SJCRH30 (cell line): ENCODE measurements at places on chromosomes 7 and 10. TPM values are rescaled to one million over a fixed set of nuclear protein-coding genes. Genes with fewer than 3 reads are reported as not detected.

The VGF gene
- total RNA-seq = 0.10 and 0.18 TPM in 2 replicates

The CLRN3 gene
- total RNA-seq = not detected in 2 replicates

- no peak for DNase-seq
These were observed 102.2 kb downstream of the ZNF92 start for GRCh38 chr7:65475734-65476319.

GRCh38 chr10:28375399-28376354 is 72.8 kb upstream of the MPP7 start:
- no peak for DNase-seq

- DNase-seq = no peak
These were observed 620 bp downstream of the ZRANB1 start for GRCh38 chr10:124942317-124943169.

GRCh38 chr10:114538181-114538906 is 119.7 kb downstream of the ABLIM1 start:
- no peak for DNase-seq

GRCh38 chr7:130441408-130441869 is 623 bp upstream of the CEP41 start:
- peak; percentile 89 for DNase-seq

DNA sequence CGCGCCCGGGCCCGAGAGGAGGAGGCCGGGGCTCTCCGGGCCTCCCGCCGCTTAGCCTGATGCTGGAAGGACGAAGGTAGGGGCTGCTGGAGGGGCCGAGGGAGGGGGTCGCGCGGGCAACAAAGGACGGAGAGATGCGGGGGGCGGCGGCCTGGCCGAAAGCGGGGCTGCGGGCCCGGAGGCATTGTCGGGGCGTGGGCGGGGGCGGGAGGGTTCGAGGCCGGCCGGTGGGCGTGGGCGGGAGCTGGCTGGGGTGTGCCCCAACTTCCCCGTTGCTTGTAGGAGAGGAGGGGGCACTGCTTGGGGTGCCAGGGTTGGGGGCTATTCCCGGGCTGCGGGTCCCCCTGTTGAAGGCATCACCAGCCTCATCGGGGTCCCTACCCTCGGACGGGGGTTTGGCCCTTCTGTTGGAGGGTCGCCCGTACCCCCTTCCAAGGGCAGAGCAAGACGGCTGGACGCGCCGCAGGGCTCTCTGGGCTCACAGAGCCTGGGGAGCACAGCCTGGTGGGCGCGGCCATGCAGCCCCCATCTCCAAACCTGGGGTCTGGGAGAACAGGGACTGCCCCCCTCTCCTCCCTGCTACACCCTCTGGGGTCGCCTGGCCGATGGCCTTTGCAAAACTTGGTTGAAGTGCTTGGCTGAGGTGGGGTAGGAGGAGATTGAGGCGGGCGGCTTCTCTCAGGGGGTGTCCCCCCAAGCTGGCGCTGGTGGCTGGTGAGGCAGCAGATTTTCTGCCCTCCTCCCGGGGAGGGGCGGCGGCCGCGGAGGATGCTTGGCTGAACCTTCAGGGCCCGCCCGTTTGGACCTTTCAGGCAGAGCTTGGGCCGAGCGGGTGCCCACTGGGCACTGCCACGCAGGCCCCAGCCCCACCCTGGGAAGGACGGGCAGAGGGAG is 699 bp downstream of the CLIP2 start:
- DNase-seq = peak; percentile 35

DNA sequence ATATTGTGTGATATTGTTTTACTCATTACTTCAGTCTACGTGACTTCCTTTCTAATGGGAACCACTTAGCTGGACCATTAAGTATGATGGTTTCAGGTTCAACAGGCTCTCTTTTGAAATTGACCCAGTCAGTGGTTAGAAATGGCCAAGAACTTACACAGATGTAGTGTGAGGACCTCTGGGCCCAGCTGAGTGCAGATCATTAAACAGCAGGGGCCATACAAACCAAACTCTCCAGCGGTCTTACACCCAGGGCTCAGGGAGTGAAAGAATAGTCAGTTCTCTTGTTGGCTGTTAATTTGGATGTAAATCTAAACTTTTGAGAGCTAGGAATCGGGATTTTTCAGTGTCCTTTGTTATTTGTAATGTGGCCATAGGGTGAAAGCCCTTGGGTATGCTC is 107.3 kb downstream of the CELF2 start:
- DNase-seq = no peak

GRCh38 chr7:129055294-129055816 is 444 bp upstream of the TNPO3 start:
- no peak for DNase-seq

DNA sequence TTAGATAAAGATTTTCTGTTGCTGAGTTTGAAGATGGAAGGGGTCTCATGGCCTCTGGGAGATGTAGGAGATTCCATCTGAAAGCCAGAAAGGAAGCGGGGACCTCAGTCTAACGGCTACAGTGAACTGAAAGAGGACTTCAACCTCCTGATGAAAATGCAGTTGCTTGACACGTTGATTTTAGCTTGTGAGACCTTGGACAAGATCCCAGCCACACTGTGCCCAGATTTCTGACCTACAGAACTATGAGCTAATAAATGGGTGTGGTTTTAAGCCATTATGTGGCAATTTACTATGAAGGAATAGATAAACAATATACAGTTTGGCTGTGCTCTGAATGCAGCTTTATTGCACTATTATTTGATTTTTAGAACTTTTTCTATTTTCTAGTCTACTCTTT is 342.3 kb upstream of the SEMA3D start:
- DNase-seq = no peak

- no peak for DNase-seq
These were observed 663.5 kb downstream of the KCNMA1 start for GRCh38 chr10:76974017-76974691.

DNA sequence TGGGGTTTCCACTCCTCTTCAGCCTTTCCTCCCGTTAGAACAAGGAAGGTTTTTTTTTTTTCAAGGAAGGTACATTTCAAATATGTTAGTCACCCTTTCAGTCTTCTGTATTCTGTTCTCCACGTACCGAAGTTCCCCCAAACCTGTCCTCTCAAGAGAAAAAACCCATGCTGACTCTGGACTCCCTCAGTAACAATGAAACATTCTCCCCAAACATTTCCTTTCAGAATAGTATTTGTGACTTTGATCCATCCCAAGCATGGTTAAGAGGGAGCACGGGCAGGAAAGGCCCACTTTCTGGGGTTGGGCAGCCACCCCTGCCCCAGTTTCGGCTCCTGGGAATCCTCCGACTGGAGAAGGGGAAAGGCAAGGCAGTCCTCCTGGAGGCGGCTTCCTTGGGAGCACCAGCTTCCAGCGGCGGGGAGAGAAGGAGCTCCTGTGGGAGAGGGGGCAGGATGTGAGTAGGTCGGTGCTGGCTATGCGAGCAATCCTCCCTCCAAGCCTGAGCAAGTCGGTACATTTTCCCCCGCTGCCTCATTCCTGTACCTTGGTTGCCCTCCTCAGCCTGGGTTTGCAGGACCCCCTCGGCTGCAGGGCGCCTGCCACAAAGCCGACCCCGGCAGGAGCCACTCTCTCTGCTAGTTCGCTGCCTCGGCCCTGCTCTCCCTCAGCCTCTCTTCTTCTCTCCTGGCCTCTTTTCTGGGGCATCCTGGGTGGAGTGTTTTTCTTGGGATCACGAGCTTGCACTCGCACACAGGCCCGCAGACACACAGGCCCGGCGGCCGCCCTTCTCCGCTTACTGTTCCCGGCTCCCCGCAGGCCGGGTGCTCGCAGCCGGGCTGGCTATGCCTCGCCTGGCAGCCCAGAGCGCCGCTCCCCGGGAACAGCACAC is 2.1 kb upstream of the HOXA1 start:
- no peak for DNase-seq
